ENCODE measurements at places on chromosomes 2 and 18.

- ATAC-seq = no peak
These were observed 12.6 kb upstream of the FIGN start for GRCh38 chr2:163748420-163748819.

DNA sequence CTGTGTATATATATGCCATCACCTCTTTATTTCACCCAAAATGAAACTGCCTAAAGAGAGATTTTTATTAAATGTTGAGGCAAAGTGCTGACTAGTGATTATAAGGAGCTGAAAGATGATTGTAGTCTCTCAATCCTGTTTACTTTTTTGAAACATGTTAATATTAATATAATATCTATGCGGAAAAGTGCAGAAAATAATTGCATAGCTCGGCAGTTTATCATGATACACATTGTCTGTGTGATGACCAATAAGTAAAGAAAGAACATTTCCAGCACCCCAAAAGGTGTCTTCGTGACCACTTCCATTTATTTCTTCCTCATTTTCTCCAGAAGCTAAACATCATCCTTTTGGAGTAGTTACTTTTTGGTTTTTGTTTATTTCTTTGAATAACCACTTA is 99.0 kb downstream of the BIRC6 start:
- no peak for ATAC-seq

DNA sequence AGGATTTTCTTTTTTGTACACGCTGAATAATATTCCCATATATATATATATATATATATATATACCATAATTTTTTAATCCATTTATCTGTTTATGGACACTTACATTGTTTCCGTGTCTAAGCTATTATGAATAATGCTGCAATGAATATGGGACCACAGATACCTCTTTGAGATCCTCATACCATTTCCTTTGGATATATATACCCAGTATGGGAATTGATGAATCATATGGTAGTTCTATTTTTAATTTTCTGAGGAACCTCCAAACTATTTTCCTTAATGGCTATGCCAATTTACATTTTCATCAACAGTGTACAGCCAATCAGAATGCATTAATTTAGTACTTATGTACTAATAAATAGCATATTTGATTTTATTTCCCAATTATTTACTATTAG is 53.1 kb downstream of the MERTK start:
- no peak for ATAC-seq

DNA sequence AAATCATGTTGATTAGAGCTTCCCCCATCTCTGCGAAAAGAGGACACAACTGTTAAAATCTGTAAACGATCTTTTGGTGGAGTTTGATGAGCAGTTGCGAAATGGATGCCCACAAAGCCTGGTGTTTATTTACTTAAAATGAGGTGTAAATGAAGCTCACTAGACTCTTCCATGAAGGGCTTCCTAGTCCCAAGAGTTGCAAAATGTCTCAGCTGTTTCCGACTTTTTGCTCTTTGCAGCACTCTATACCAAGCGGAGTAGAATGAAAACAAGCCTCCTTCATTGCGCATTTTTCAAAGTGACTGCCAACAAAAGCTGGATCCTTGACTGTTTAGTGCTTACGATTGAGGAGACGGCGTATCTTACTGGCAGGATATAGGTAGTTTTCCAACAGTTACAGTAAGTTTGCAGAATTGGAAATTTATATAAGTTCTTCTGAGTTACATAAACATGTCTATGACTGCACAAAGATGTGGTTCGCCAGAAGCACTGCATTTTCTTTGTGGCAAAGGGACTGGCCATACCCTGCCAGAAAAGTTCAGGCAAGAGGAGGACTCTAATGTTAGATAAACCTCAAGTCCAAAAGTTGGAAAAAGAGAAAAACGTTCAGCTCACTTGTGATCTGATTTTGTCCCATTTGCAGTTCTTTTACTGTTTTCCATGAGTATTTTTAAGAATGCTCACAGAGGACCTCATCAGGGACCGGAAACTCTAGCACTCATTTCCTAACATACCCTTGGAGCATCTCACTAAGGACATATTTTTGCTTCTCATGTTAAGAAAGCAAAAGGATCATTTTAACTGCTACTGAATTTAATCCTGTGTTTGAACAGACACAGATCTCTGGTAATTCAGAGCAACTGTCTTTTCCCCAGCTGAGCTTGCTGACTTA is 42.7 kb downstream of the COLEC12 start:
- no peak for ATAC-seq

GRCh38 chr2:159863526-159864160 is 65.6 kb upstream of the CD302 start:
- ATAC-seq = no peak

DNA sequence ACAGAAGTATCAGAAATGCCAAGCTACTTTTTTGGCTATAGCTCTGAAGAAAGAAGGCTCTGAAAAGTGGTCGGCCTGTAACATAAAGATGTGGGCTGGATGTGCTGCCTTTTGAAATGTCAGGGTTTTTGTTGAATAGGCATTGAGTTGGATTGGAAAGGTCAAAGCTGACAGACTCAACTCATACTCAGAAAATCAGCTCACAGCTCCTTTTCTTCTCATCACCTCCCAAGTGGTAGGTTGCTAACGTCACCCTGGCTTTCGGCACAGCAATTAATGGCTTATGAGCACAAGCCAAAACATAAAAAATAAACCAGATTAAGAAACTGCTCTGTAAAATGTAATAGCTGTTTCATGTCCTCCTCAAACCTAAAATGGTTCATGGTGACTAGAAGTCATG is 68.3 kb downstream of the KCNF1 start:
- ATAC-seq = no peak

GRCh38 chr2:178238154-178238521 is 43.8 kb downstream of the OSBPL6 start:
- ATAC-seq = peak; percentile 57

- no peak for ATAC-seq
These were observed 923 bp downstream of the PSMD1 start for GRCh38 chr2:231057590-231057989.

- no peak for ATAC-seq
These were observed 410.0 kb upstream of the KCNH7 start for GRCh38 chr2:163248376-163249253.

DNA sequence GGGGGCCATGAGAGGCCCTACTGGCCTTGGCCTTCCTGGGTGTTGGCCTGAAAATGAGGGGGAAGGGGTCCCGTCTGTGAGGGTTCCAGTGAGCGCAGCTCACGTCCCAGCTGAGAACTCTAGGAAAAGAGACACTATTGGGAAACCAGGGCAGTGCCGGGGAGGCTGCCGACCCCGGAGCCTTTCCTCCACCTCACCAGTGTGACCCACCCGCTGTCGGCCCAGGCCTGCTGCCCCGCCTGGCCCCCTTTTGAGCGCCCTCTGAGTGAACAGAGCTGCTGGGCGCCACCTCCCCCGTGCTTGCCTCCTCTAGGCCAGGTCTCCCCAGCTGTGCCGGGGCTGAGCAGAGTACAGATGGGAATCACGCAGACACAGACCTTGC is 17.5 kb upstream of the ARHGEF4 start:
- no peak for ATAC-seq

DNA sequence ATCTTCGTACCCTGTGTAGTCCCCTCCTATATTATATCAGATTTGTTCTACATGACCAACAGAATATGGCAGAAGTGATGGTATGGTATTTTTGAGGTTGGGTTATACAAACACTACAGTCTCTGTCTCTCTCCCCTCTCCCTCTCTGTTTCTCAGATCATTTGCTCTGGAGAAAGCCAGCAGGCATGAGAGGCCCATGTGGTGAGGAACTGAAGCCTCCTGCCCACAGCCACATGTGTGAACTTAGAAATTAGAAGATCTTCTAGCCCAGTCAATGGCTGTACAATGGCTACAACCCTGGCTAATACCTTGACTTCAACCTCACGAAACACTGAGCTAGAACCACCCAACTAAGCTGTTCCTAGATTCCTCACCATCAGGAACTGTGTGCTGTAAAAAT is 250.6 kb downstream of the SMAD2 start:
- no peak for ATAC-seq

DNA sequence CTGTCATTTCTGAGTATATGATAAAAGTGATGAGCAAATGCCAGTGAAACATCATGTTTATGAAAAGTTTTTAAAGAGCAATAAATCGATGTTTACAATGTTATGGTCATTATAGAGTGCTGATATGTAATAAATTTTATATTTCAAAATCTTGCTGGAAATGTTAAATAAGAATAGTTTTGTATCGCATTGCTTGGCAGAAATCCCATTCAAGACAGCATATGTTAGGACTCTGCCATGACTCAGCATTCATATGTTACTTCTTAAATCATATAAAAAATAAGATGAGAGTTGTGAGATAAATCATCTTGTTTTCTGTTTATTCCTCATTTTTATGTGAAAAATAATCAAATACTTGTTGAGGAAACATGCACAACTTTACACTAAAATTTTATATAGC is 949.9 kb upstream of the NRXN1 start:
- ATAC-seq = peak; percentile 51

All from SK-N-SH treated with all-trans-retinoic acid at 6 μM for 48 hours (cell line).